Breast epithelium (tissue), 4 donors: ENCODE measurements at places on chromosomes 6 and 20.
A peak's percentile ranks its signal among the peaks of the same experiment; 100 is the strongest.

- H3K27me3 ChIP-seq: no peaks in the 10 kb centered on the region
- no peaks in the 10 kb centered on the region for H3K4me1 ChIP-seq
- H3K27ac ChIP-seq: no peak overlapping the region
- no peaks in the 10 kb centered on the region for H3K36me3 ChIP-seq
- H3K4me3 ChIP-seq: no peak overlapping the region
Observed at GRCh38 chr6:112827793-112828192, 480.7 kb downstream of the RFPL4B start.

DNA sequence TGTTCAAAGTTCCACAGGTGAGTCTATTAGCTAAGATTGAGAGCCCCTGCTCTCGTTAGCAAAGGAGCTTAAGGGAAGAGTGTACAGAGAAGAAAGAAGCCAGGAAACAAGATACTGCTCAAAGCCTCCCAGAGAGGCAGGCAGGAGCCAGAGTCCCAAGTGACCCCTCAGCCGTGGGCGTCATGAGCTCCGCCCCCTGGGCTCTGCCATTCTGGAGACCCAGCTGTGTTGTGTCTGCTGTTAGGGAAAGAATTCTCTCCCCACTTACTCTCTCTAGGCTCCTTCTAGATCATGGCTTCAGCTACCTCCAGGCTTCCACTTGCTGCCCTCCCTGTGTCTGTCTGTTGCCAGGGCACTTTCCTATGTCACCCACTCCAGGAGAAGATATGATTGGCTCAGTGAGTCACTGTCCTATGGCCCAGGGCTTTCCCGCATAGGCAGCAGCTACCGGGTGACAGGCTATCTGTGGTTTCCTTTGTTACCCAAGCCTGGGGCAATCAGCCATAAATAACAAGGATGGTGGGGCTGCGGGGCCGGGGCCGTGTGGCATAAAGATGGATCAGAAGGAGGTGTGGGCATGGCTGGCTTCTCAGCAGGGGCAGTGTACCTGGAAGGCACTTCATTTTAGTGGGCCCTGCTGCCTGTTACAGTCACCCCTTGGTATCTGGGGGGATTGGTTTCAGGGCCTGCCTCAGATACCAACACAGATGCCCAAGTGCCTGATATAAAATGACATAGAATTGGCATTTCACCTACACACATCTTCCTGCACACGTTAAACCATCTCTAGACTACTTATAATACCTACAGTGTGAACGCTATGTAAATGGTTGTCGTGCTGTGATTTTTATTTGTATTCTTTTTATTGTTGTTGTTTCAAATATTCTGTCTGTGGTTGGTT lies 118.9 kb downstream of the ARMC2 start:
- H3K4me3 ChIP-seq: no peak overlapping the region
- H3K36me3 ChIP-seq: no peaks in the 10 kb centered on the region
- H3K27me3 ChIP-seq: no peaks in the 10 kb centered on the region
- no peak overlapping the region for H3K27ac ChIP-seq
- DNase-seq: peak; percentile 43
- H3K4me1 ChIP-seq: no peaks in the 10 kb centered on the region

GRCh38 chr6:66558189-66558588 lies 851.2 kb upstream of the EYS start:
- no peaks in the 10 kb centered on the region for H3K4me1 ChIP-seq
- no peak overlapping the region for H3K27ac ChIP-seq
- no peak overlapping the region for H3K4me3 ChIP-seq
- no peak for DNase-seq

DNA sequence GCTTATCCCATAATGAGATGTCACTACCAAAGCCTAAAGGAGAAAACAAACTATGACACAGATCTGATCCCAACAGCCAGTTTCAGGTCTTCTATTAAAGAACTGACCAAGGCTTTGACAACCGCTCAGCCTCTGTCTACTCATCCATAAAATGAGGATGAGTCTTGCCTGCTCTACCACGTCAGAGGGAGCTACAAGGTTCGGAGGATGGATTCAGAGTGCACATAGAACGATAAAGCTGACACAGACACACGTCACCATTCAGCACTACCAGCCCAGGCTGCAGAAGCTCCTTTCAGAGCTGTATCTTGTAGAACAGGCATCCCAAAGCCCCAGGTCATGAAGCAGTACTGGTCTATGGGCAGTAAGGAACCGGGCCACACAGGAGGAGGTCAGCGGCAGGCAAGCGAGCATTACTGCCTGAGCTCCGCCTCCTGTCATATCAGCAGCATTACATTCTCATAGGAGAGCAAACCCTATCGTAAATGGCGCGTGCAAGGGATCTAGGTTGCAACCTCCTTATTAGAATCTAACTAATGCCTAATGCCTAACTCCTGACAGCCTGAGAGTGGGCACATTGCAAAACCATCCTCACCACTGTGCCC lies 25.1 kb downstream of the KIF16B start:
- H3K27ac ChIP-seq: no peak overlapping the region
- no peak for DNase-seq
- H3K36me3 ChIP-seq: no peaks in the 10 kb centered on the region
- no peaks in the 10 kb centered on the region for H3K27me3 ChIP-seq
- H3K4me3 ChIP-seq: no peak overlapping the region

DNA sequence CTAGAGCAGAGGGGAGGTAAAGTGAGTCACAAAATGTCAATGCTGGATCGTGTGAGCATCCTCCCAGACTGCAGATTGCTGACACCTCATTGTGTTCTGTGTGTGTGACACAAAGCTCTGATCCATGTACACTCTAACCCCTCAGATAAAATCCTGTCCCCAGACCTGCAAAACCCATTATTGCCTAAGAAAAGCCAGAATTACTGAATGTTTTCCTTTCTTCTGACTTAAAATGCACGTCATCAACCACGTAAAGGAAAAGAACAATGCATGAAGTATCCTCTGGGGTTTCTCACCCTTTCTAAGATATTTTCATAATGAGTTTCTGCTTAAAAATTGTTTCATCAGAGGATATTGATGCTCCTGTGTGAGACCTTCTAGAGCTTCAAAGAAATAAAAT lies 218.0 kb upstream of the PREP start:
- DNase-seq: no peak
- H3K4me1 ChIP-seq: no peaks in the 10 kb centered on the region
- H3K27ac ChIP-seq: no peak overlapping the region
- no peaks in the 10 kb centered on the region for H3K36me3 ChIP-seq
- no peak overlapping the region for H3K4me3 ChIP-seq

GRCh38 chr20:5118220-5119142 lies 1.3 kb downstream of the PCNA start:
- no peak overlapping the region for H3K27ac ChIP-seq
- peak overlapping the region; percentile 76 for H3K4me3 ChIP-seq
- H3K27me3 ChIP-seq: no peaks in the 10 kb centered on the region
- no peaks in the 10 kb centered on the region for H3K36me3 ChIP-seq
- peaks cover 6% of the 10 kb centered on the region for H3K4me1 ChIP-seq

GRCh38 chr6:62441182-62441581 lies 155.2 kb upstream of the KHDRBS2 start:
- no peaks in the 10 kb centered on the region for H3K36me3 ChIP-seq
- H3K27me3 ChIP-seq: no peaks in the 10 kb centered on the region
- H3K4me3 ChIP-seq: no peak overlapping the region
- DNase-seq: no peak
- no peaks in the 10 kb centered on the region for H3K4me1 ChIP-seq

DNA sequence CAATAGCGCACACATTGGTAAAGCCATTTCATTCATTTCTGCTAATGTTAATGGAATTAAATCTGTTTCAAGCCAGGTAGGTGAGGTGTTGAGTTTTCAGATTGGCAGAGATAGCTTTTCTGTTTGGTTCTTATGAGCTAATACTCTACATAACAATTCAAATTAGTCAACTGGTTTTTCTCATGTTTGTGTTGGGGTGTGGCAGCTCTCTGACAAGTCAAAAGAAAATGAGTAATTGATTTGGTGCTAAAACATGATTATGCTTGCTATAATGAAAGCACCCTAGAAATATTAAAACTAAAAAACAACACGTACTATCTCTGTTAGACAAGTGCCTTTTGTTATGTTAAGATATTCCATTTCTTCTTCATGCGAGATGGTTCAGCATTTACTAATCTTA lies 13.6 kb downstream of the PPP1R14C start:
- peaks cover 5% of the 10 kb centered on the region for H3K27me3 ChIP-seq
- H3K4me3 ChIP-seq: no peak overlapping the region
- no peaks in the 10 kb centered on the region for H3K36me3 ChIP-seq
- H3K4me1 ChIP-seq: no peaks in the 10 kb centered on the region
- no peak overlapping the region for H3K27ac ChIP-seq

GRCh38 chr6:134480593-134480992 lies 162.7 kb upstream of the SGK1 start:
- no peaks in the 10 kb centered on the region for H3K36me3 ChIP-seq
- no peaks in the 10 kb centered on the region for H3K27me3 ChIP-seq
- DNase-seq: peak; percentile 57
- no peak overlapping the region for H3K4me3 ChIP-seq

DNA sequence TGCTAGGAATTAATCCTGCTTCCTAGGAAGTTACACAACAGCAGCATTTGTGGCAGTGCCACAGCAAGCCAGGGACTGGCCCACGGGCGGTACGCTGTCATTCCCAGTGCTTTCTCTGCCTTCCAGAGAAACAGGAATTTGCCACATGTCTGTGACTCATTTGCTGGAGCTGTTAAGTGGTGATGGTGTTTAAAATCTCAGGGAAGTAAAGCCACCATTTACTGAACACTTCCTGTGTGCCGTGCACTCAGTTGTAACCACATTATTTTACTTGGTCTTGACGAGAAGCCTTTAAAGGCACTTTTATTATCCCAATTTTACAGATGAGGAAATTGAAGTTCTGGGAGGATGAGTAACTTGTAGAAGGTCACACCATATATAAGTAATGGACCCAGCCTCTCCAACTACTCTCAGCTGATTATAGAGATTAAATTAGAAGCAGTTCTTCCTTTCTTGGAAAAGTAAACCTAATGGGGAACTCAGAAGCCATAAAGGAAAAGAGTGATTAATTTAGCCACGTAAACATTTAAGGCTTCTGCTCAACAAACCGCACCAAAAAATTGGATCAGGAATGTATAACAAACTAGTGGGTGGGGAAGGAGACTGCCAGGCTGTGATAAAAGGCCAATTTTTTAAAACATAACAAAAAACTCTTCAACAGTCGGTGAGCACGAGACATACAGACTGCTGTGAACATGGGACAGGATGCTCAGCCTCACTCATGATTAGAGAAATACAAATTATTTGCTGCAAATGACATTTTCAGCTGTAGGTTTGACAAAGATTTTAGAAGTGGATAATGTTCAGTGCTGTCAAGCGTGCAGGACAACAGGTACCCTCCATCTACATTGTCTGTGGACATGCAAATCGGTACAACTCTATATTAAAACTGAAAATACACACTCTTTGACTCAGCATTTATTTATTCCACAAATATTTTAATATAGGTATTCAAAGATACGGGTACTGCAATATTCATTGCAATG lies 311.2 kb downstream of the NRN1 start:
- H3K4me1 ChIP-seq: no peaks in the 10 kb centered on the region
- H3K27me3 ChIP-seq: no peaks in the 10 kb centered on the region
- no peak for DNase-seq
- H3K27ac ChIP-seq: no peak overlapping the region
- no peaks in the 10 kb centered on the region for H3K36me3 ChIP-seq
- H3K4me3 ChIP-seq: no peak overlapping the region

- no peak for DNase-seq
- no peaks in the 10 kb centered on the region for H3K27me3 ChIP-seq
- no peak overlapping the region for H3K27ac ChIP-seq
- H3K4me3 ChIP-seq: no peak overlapping the region
- no peaks in the 10 kb centered on the region for H3K36me3 ChIP-seq
Observed at GRCh38 chr6:104639668-104640067, 220.1 kb downstream of the HACE1 start.

DNA sequence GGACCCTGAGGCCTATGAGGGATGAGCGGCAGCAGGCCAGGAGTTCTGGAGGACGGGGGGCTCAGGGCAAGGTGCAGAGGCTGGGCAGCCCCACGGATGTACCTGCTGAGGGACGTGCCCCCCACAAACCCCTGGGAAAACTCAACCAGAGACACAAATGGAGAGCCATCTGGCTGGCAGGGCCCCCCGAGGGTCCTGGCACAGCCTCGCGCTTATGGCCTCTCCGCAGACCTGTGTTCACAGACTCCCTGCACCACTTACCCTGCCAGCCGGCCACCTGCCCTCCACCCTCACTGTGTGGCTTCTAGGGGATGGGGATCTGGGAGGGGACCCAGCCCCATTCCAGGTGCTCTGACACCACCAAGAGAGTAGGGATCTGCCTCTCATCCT lies 3.4 kb upstream of the ZBTB46 start:
- H3K27me3 ChIP-seq: no peaks in the 10 kb centered on the region
- peaks cover 8% of the 10 kb centered on the region for H3K4me1 ChIP-seq
- DNase-seq: no peak

- DNase-seq: no peak
- H3K36me3 ChIP-seq: no peaks in the 10 kb centered on the region
- peaks cover 49% of the 10 kb centered on the region for H3K27me3 ChIP-seq
- no peaks in the 10 kb centered on the region for H3K4me1 ChIP-seq
Observed at GRCh38 chr20:61881416-61881815, 184.3 kb downstream of the TAF4 start.

- H3K27ac ChIP-seq: no peak overlapping the region
- H3K36me3 ChIP-seq: no peaks in the 10 kb centered on the region
- no peak overlapping the region for H3K4me3 ChIP-seq
- no peaks in the 10 kb centered on the region for H3K4me1 ChIP-seq
- DNase-seq: no peak
Observed at GRCh38 chr6:129567374-129567773, 142.6 kb downstream of the ARHGAP18 start.

GRCh38 chr6:152270301-152270925 lies 366.7 kb downstream of the SYNE1 start:
- no peaks in the 10 kb centered on the region for H3K27me3 ChIP-seq
- no peak for DNase-seq
- H3K4me3 ChIP-seq: no peak overlapping the region
- no peak overlapping the region for H3K27ac ChIP-seq

- no peak overlapping the region for H3K27ac ChIP-seq
- H3K27me3 ChIP-seq: peaks cover 30% of the 10 kb centered on the region
- no peaks in the 10 kb centered on the region for H3K36me3 ChIP-seq
- DNase-seq: no peak
Observed at GRCh38 chr20:62208795-62209755, 11.0 kb downstream of the HRH3 start.
